ENCODE measurements at places on chromosomes 1 and 21.

GRCh38 chr1:229087339-229087738 is 183.6 kb upstream of the RAB4A start:
- H3K4me1 ChIP-seq = peaks cover 88% of the 10 kb centered on the region
- H3K27ac ChIP-seq = peak overlapping the region; percentile 74
- H3K27me3 ChIP-seq = no peaks in the 10 kb centered on the region
- peak; percentile 80 for DNase-seq

- H3K4me3 ChIP-seq = no peak overlapping the region
- H3K36me3 ChIP-seq = no peaks in the 10 kb centered on the region
- no peaks in the 10 kb centered on the region for H3K4me1 ChIP-seq
- H3K27me3 ChIP-seq = no peaks in the 10 kb centered on the region
- no peak overlapping the region for H3K27ac ChIP-seq
- no peak for DNase-seq
Observed at GRCh38 chr1:72037745-72038343, 244.5 kb downstream of the NEGR1 start.

DNA sequence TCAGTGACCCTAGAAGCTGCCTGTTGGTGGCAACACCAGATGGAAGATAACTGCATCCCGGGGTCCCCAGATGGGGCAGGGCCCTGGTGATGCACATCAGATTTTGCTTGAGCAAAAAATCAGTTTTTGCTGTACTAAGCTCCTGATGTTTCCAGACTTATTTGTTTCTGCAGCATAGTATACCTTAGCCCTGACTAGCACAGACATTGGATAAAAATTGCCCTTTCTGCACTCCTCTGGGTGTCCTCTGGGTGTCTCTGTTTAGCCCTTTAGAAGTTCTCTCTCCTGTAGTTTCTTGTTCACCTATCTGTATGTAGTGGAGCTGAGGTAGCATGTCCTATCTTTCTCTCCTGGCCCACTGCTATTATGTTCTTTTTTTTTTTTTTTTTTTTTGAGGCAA is 30.3 kb upstream of the PLA2G2C start:
- H3K4me3 ChIP-seq = no peak overlapping the region
- no peak overlapping the region for H3K27ac ChIP-seq
- H3K27me3 ChIP-seq = peaks cover 36% of the 10 kb centered on the region
- H3K36me3 ChIP-seq = no peaks in the 10 kb centered on the region
- no peak for DNase-seq

GRCh38 chr1:106608841-106609240 is 447.6 kb upstream of the PRMT6 start:
- H3K36me3 ChIP-seq = no peaks in the 10 kb centered on the region
- DNase-seq = no peak
- no peak overlapping the region for H3K4me3 ChIP-seq
- no peaks in the 10 kb centered on the region for H3K4me1 ChIP-seq
- H3K27me3 ChIP-seq = no peaks in the 10 kb centered on the region
- no peak overlapping the region for H3K27ac ChIP-seq

DNA sequence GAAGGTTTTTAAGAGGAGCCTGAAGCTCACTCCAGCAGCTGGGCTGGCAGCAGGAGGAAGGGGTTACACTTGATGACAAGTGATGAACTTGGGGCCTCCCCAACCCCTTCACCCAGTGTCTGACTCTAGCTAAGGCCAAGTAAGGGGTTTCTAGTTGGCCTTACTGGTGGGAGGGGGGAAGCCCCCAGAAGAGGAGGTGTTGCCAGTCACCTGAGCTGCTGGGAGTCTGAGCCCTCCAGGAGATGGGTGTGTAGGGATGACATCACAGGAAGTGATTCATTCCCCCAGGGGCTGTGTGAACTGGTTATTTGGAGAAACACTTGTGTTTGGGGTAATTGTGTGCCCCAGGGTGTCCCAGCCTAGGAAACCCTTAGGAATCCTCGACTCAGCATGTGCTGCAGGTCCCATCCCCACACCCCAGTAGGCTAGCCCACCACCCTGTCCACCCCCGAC is 3.1 kb downstream of the PADI1 start:
- no peak for DNase-seq
- no peaks in the 10 kb centered on the region for H3K36me3 ChIP-seq
- H3K27ac ChIP-seq = no peak overlapping the region
- H3K4me1 ChIP-seq = peaks cover 11% of the 10 kb centered on the region
- H3K27me3 ChIP-seq = peaks cover 32% of the 10 kb centered on the region

- no peak overlapping the region for H3K4me3 ChIP-seq
- H3K27me3 ChIP-seq = no peaks in the 10 kb centered on the region
- DNase-seq = no peak
- H3K27ac ChIP-seq = no peak overlapping the region
- H3K36me3 ChIP-seq = no peaks in the 10 kb centered on the region
Observed at GRCh38 chr1:63012339-63012738, 228.4 kb downstream of the ATG4C start.

- no peaks in the 10 kb centered on the region for H3K36me3 ChIP-seq
- H3K27ac ChIP-seq = no peak overlapping the region
- no peak for DNase-seq
- no peaks in the 10 kb centered on the region for H3K4me1 ChIP-seq
- no peak overlapping the region for H3K4me3 ChIP-seq
- H3K27me3 ChIP-seq = no peaks in the 10 kb centered on the region
Observed at GRCh38 chr21:28338701-28339305, 653.9 kb downstream of the LTN1 start.

GRCh38 chr1:188857526-188858087 is 1620.1 kb downstream of the BRINP3 start:
- DNase-seq = no peak
- no peak overlapping the region for H3K27ac ChIP-seq
- H3K27me3 ChIP-seq = no peaks in the 10 kb centered on the region
- no peaks in the 10 kb centered on the region for H3K36me3 ChIP-seq
- no peak overlapping the region for H3K4me3 ChIP-seq
- no peaks in the 10 kb centered on the region for H3K4me1 ChIP-seq

DNA sequence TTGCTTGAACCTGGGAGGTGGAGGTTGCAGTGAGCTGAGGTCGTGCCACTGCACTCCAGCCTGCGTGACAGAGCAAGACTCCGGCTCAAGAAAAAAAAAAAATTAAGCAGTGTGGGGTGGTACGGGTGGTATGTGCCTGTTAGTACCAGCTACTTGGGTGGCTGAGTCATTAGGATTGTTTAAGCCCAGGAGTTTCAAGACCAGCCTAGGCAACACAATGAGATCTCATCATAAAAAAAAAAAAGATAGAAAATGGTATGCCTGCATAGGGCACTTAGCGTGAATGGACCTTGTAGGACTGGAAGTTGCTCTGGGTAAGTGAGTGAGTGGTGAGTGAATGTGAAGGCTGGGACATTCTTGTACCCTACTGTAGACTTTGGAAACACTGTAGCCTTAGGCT is 37.0 kb downstream of the TBCE start:
- no peak overlapping the region for H3K27ac ChIP-seq
- no peak for DNase-seq
- peaks cover 12% of the 10 kb centered on the region for H3K36me3 ChIP-seq
- H3K4me1 ChIP-seq = no peaks in the 10 kb centered on the region
- no peak overlapping the region for H3K4me3 ChIP-seq

- no peak overlapping the region for H3K4me3 ChIP-seq
- H3K27me3 ChIP-seq = no peaks in the 10 kb centered on the region
- H3K36me3 ChIP-seq = peaks cover 85% of the 10 kb centered on the region
- peak; percentile 51 for DNase-seq
- no peaks in the 10 kb centered on the region for H3K4me1 ChIP-seq
- no peak overlapping the region for H3K27ac ChIP-seq
Observed at GRCh38 chr1:29195881-29196291, 14.2 kb upstream of the SRSF4 start.

DNA sequence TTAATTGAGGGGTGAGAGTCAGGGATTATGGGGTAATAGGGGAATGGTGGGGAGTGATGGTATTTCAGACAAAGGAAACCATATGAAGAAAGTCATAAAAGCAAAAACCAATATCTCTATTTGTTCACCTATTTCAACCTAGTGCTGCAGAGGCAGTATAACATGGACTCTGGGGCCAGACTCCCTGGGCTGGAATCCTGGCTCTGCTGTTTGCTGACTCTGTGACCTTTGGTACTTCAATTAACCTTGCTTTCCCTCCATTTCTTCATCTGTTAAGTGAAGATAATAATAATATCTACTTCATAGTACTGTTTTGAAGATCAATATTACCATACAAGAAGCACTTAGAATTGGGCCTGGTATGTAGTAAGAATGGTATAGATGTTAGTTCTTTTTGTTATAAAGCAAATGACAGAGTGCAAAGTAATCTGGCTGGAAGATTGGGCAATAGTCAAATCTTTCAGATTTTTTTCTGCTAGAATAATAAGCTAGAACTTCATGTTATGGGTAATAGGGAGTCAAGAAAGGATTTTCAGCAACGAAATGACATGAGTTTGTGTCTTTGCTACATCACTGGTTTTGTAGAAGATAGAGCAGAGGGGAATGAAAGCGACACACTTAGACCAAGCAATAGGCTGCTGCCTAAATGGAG is 9.0 kb downstream of the EPHX4 start:
- no peaks in the 10 kb centered on the region for H3K27me3 ChIP-seq
- no peak for DNase-seq
- no peaks in the 10 kb centered on the region for H3K4me1 ChIP-seq
- H3K4me3 ChIP-seq = no peak overlapping the region
- no peaks in the 10 kb centered on the region for H3K36me3 ChIP-seq

DNA sequence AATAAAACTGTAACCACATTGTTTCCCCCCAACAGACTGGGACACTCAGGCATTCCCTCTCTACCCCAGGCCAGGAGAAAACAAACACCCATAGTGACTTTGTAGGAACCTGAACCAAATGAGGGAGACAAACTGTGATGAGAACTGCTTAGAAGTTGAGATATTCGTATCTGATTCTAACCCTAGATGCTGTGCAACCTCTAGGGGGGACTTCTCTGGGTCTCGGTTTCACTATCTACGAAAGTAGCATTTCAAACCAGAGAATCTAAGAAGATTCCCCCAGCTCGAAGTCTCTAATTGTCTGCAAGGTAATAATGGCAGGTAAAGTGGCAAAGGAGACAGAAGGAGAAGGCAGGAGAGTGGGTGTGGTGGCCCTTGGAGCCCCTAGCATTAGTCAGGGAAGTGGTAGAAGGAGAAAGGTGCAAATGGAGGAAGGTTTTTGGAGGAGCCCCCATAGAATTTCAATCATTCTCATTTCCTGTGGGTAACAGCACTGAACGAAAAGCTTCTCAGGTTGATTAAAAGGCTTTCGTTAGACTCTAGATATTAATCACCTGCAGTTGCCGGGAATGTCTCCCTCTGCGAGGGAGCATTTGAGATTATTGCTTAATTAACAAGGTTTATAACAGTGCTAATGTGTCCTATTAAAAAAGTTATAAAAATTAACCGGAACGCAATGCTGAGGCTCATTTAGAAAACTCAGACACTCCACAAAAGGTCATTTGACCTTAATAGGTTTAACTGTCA is 46.4 kb downstream of the BEND5 start:
- no peaks in the 10 kb centered on the region for H3K4me1 ChIP-seq
- no peak overlapping the region for H3K4me3 ChIP-seq
- peaks cover 31% of the 10 kb centered on the region for H3K36me3 ChIP-seq
- no peak overlapping the region for H3K27ac ChIP-seq
- no peak for DNase-seq

DNA sequence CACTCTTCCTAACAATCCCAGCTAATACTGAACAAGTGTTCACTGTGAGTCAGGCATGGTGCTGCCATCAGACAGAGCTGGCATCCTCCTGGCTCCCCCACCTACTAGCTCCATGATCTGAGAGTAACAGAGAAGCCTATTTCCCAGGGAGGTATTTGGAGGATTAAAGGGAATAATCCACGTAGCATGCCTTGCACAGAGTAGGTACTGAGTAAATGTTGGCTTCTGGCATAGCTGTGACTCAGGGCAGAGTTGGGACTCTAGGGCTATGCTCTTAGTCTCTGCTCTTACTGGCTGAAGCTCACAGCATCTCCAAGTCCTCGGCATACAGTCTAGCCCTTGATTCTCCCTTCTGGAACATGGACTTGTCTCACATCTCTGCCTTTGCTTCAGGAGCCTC is 8.2 kb downstream of the ARHGEF19 start:
- H3K27me3 ChIP-seq = no peaks in the 10 kb centered on the region
- H3K4me1 ChIP-seq = peaks cover 3% of the 10 kb centered on the region
- no peak overlapping the region for H3K27ac ChIP-seq
- H3K4me3 ChIP-seq = no peak overlapping the region
- peaks cover 26% of the 10 kb centered on the region for H3K36me3 ChIP-seq

GRCh38 chr1:202821467-202821866 is 10.7 kb downstream of the PCAT6 start:
- H3K27ac ChIP-seq = no peak overlapping the region
- DNase-seq = no peak
- H3K36me3 ChIP-seq = no peaks in the 10 kb centered on the region
- peaks cover 2% of the 10 kb centered on the region for H3K27me3 ChIP-seq
- no peaks in the 10 kb centered on the region for H3K4me1 ChIP-seq
- H3K4me3 ChIP-seq = no peak overlapping the region

GRCh38 chr1:154442006-154442740 is 37.0 kb downstream of the IL6R start:
- H3K4me1 ChIP-seq = peaks cover 37% of the 10 kb centered on the region
- DNase-seq = no peak
- H3K27me3 ChIP-seq = no peaks in the 10 kb centered on the region
- no peak overlapping the region for H3K27ac ChIP-seq

DNA sequence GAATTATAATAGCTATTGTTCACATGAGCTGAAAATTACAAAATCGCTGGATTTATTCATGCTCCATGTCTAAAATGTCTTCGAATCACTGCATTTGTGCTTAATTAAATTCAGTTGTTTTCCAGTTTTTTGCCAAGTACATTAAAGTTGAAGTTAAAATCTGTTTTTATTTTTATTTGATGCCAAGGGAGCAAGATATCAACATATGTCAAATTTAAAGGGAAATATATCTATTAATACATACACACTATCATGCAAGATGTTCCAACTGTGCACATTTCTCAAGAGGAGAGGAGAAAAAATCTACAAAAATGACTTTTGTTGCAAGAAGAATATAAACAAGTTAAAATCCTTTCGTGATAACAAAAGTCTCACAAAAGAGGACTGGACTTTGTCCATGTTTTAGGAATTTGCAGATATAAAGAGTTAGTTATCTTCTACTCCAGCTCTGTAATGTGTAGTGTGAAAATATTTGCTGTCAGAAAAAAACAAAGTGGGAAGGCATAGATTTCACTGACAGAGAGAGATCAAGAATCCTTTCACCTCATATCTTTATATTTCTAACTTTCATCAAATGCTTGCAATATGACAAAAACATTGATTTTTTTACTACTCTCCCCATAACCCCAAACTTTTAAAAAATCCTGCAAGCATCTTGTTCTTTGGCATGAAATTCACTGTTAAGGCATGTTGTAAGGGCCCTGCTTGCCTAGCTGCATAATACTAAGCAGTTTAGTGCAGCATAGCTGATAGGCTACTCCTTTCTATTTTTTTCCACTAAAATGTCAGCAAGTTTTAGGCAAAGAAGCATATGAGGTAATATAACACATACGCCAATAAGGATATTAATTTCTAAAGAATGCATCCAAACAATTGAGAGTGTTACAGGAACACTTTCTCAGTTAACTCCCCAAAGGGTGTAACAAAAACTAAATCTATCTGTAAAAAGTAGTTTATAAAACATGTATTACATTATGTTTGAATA is 340.2 kb upstream of the ADAMTS5 start:
- no peak for DNase-seq
- no peaks in the 10 kb centered on the region for H3K4me1 ChIP-seq
- no peak overlapping the region for H3K27ac ChIP-seq
- no peak overlapping the region for H3K4me3 ChIP-seq

GRCh38 chr1:29753244-29753643 is 516.9 kb downstream of the PTPRU start:
- no peaks in the 10 kb centered on the region for H3K36me3 ChIP-seq
- DNase-seq = no peak
- no peak overlapping the region for H3K4me3 ChIP-seq
- H3K27me3 ChIP-seq = no peaks in the 10 kb centered on the region
- no peak overlapping the region for H3K27ac ChIP-seq

GRCh38 chr1:224433041-224433691 is 1.4 kb downstream of the WDR26 start:
- DNase-seq = no peak
- peak overlapping the region; percentile 75 for H3K4me3 ChIP-seq
- H3K36me3 ChIP-seq = no peaks in the 10 kb centered on the region

Measured in tibial artery (tissue), 4 donors.